Ovary (tissue), 10 donors: ENCODE measurements at places on chromosomes 6 and 20. TPM values are rescaled to one million over a fixed set of nuclear protein-coding genes. Genes with fewer than 3 reads are reported as not detected.

The TBXT gene
- not detected for total RNA-seq

The SLC25A27 gene
- 29.3 TPM for total RNA-seq

The GRIK2 gene
- total RNA-seq = 0.12 TPM

The PGK2 gene
- total RNA-seq = not detected

The SMOC2 gene
- total RNA-seq = 123 TPM

- no peak for DNase-seq
Measured at GRCh38 chr20:37020636-37021035, 69.1 kb upstream of the SAMHD1 start.

- no peak for DNase-seq
Measured at GRCh38 chr20:20261159-20261558, 106.7 kb upstream of the INSM1 start.

GRCh38 chr6:84511929-84512328 lies 252.5 kb downstream of the TBX18 start:
- no peak for DNase-seq

GRCh38 chr6:52360028-52360427 lies 1.9 kb upstream of the PAQR8 start:
- DNase-seq = no peak

DNA sequence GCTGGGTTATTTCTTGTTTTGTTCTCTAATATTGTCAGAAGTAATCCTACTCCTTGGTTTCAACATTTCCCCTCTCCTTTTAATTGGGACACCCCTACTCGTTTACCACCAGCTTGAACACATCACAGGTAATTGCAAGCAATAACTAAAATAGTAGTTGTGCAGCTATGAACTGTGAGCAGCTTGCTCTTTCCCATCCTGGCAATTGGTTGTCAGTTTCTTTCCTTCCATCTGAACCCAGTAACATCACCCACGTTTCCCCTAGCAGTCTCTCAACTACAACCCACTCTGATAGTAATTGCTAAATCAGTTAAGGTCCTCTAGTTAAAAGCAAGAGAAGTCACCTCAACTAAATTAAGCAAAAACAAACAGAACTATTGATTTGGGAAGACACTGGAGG lies 47.6 kb upstream of the GNRH2 start:
- DNase-seq = no peak

- DNase-seq = no peak
Measured at GRCh38 chr6:82555801-82556200, 192.2 kb downstream of the TPBG start.

DNA sequence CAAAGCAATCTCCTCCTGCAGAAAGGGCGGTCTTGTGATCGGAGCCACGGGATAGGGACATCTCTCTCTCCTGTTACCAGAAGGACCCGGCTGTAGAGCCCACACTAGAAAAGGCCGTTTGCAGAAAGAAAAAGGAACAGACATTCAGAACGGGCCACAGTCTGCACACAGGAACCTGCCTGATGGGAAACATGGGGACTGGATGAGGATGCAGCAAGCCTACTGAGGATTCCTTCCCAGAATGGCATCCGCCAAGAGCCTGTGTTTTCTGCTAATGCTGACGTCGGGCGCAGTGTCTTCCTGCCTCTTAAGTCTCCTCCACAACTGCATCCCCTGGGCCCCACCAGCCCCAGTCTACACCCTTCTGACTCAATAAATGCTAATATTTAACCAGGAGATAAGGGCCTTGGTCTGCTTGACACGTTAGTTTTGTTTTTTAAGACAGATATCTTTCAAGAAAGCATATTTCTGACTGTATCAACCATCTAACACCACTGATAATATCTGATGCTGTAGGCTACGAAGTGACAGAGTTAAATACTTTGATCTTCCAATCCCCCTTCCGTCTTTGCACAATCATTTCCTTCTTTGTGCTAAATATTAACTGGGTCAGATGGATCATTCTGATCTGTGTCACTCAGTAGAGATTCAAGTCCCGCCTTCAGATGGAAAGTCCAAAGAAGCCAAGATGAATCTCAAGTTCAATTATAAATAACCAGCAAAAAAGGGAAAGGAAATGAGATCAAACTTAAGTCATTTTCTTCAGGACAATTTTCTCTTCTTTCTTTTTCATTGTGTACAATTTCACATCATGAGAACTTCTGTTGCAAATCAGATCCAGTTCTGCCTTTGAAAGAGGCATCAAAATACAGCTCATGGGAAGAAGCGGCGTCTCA lies 20.7 kb downstream of the FAM50B start:
- DNase-seq = no peak

DNA sequence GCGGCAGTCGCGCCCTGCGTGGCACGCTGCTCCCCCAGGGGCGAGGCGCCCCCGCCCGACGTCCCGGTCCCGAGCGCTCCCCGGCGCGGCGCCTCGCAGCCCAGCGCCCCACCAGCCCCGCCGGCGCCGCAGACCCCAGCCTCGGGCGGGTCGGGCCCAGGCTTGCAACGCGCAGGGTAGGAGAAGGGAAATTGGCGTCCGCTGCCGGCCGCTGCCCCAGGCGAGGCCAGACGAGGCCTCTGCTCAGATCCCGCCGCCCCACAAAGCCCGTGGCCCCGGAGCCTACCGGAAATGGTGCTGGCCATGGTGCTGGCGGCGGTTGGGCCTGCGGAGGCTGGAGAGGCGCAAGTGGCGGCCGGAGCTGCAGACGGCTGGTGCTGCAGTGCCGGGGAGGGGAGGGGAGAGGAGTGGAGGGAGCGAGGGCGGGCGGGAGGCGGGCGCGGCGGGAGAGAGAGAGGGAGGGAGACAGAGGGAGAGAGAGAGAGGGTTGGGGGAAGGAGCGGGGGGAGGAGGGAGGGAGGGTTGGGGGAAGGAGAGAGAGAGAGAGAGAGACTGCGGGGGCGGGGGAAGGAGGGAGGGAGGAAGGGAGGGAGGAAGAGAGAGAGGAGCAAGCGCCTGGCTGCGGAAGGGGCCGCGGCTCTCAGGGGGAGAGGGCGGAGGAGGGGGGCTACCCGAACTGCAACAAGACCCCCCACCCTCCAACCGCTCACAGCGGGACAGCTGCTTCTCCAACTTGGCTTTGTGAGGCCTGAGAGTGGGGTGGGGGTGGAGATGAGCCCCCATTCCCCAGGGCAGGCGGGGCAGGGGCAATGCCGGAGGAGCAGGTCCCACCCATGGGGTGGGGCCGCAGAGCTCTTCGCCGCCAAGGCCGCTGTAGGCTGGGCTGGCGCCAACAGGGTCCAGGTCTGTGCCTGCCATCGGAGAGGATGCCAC lies at the start of gene STMN3:
Gene STMN3 (minus strand): TSS at position 384 of the 933 bp plus-strand sequence. CDS start 79 bp downstream, at position 305.
- peak; percentile 93 for DNase-seq

GRCh38 chr6:49264909-49265308 lies 198.1 kb downstream of the MMUT start:
- no peak for DNase-seq

- no peak for DNase-seq
Measured at GRCh38 chr20:51272401-51272800, 249.5 kb upstream of the KCNG1 start.

- no peak for DNase-seq
Measured at GRCh38 chr6:170441316-170441715, 111.8 kb downstream of the PSMB1 start.

DNA sequence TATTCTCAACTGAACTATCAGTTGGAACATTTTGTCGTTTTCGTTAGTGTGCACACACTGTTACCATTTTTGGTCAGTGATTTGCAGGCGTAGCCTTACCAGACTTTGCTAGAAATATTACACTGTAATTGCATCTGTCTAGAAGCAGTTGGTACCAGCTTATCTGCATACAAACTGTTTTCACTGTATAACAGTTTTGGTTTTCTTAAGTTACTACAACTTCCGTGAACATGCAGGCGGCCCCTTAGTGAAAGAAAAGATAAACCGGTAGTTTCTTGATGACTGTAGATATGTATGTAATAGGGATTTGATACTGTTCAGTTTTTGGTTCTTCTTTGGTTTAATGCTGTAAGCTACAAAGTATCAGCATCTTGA lies 1.3 kb downstream of the DSTN start:
- no peak for DNase-seq

DNA sequence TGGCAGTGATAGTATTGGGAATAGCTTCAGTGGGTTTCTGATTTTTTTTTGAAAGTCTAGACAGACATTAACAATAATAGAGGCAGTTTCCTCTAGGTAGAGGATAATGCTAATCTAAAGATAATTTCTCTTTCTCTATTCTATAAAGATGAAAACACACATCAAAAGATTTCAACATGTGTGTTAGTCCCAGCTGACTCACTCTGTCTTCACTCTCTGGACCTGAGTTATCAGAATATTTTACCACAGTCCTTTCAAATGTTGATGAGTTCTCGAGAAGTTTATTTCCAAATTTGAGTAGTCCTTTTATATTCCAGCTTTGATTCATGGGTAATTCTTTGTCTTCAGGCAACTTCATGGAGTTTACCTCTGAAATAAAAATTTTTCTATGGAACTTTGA lies 17.1 kb downstream of the RPRD1B start:
- DNase-seq = no peak

DNA sequence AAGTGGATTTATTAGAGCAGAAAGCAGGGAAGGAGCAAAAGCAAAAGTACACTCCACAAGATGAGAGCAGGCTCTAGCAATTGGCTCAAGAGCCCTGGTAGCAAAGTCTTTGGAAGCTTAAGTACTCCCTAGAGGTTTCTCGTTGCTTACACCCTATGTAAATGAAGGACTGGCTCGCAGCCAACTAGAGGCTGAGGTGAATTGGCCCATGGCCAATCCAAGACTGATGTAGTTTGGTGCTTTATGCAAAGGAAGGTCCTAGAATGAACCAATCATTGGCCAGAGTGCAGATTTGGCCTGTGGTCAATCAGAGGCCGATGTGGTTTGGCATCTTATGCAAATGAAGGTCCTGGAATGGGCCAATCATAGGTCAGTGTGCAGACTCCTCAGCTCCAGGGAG lies 191.3 kb upstream of the ARID1B start:
- no peak for DNase-seq

DNA sequence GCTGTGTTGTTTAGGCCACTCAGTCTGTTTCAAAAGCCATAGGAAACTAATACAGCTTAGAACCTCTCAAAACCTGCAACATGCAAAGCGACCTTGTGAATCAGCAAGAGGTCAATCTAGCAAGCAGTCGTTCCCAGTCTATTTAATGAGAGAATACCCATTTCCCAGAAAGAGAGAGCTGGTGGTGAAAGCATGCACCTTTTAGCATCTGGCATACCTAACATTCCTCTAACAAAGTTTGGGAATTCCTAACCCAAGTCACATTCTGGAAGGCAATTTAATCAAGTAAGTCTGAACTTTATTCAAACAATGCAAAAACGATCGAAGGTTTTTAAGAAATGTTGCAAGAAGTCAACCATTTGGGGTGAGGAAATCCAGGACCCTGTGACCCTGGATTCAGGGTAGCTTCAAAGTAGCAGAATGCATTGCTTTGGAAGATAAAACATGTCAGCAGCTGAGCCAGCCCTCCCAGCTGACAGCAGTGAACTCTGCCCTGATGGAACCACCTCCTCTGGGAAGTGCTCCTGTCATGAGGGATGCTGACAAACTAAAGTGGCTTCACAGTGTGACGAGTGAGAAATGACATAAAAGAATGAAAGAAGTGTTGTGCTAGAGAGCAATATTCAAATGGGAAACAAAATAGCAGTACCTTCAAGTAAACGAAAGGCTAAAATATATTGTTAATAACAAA lies 104.8 kb downstream of the GMDS start:
- no peak for DNase-seq

GRCh38 chr6:124943658-124944057 lies 18.6 kb upstream of the RNF217 start:
- no peak for DNase-seq

DNA sequence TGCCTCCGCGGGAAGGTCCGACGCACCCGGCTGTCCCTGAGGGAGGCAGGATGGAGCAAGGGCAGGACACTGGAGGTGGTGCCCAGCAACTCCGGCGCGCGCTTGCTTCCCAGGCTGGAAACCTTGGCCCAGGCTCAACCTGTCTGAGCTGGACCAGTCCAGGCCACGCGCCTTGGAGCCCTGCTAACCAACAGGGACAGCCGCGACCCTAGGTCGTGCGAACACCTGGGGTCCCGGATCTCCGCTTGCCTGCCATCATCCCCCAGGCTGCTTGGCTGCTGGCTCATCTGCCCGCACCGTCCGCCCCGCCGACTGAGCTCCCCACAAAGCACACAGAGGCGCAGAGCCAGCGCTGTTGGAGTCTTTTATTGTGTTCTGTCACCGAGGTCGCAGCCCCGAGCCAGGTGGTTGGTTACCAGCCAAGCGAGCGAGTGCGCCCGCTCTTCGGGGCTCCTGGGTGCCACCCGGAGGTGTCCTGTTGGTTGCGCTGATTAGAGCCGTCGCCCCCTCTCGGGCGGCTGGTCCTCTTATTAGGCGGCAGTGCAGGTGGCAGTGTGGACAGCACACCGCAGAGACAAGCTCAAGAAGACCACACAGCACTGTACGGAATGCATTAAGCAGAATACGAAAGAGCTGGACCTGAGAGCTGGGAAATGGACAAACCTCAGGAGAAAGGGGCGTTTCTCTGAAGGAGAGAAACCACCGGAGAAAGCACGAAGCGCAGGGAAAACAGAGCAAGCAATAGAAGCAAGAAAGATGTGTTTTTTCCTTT lies 3.8 kb downstream of the COL12A1 start:
- peak; percentile 69 for DNase-seq

- DNase-seq = no peak
Measured at GRCh38 chr20:4050203-4050980, 35.0 kb upstream of the RNF24 start.

DNA sequence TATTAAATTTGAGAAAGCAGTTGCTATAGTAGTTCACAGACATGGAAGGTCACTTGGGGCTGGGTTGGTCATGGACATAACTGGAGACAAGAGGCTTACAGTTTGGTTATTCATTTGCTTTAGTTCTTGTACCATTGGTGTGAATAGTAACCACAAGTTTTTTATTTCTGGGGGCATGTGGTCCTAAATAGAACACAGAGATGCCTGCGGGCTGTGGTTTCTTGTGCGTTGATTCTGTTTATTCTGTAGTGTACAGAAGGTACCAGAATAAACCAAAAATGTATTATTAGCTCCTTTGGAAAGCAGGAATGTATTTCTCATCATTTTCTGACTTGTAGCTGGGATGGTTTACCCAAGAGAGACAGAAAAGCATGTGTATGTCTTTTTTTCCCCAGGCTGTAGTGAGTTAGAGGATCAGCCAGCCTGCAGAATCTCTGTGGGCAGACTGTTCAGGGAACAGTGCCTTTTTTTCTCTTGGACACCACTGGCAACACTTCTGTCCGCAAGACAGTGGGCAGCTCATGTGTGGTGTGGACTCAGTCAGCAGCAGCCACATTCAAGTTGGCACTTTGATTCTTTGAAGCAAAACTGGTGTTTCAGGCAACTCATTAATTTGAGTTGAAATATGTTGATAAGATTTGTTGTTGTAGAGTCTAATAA lies 122.1 kb downstream of the LRRC1 start:
- DNase-seq = no peak

- no peak for DNase-seq
Measured at GRCh38 chr6:111845441-111845871, 27.8 kb downstream of the FYN start.

- DNase-seq = peak; percentile 64
Measured at GRCh38 chr6:149545258-149545753, 537 bp downstream of the PPIL4 start.
